ENCODE measurements at places on chromosomes 7 and 10.

DNA sequence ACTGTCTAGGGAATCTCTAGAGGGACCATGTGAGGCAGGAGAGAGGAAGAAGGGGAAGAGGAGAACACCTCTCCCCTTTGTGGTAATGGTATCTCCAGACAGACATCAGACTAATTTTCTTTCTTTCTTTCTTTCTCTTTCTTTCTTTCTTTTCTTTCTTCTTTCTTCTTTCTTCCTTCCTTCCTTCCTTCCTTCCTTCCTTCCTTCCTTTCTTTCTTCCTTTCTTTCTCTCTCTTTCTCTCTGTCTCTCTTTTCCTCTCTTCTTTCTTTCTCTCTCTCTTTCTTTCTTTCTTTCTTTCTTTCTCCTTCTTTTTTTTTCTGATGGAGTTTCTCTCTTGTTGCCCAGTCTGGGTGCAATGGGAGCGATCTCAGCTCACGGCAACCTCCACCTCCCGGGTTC, 73.2 kb upstream of the PAX2 start:
- no peak for DNase-seq

- no peak for DNase-seq
Observed at GRCh38 chr10:130483691-130484467, 347.7 kb downstream of the GLRX3 start.

DNA sequence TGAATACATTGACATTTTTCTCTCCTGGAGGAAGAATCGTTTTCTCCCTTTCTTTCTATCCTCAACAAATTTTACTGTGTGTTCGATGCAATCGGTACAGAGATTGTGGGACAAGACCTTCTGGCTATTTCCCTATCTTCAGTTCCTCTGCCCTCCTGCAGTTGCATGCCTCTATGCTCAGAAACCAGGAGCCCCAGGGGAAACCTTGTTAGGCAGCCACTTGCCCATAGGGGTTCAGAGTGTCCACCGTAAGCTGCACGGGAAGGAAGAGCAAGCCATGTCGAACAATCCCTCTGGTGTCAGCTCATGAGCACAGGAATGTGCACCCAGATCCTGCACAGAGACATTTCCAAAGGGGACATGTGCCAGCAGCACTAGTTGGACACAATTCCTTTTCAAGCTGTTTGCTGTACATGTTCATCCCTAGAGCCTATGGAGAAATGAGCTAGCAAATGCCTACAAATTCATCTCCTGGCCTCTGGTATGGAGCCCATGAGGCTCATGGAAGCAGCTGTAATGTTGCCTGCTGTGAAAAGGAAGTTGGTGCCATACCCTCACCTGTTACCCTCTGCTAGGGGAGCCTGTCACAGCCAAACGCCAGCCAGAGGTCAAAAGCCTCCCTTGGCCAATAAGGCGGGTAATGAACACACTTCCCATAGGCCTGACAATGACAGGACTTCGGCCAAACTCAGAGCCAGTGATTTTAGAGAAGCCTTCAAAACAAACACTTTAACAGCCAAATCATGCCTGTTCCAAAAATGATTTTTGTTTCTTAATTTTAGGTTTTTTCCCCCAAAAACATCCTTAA, 35.9 kb upstream of the ASAH2 start:
- DNase-seq, result no peak

DNA sequence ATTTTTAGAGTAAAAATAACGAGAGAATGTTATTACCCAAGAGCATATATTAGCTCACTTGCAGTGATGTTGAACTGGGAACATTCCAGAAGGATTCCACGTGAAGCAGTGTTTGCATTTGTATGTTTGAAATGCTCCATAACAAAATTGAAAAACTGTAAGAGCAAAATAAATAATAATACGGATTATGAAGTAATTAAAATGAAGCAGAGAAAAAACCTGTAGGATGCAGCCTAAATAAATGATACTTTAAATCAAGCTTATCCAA, 203.3 kb downstream of the BAMBI start:
- DNase-seq, result no peak

DNA sequence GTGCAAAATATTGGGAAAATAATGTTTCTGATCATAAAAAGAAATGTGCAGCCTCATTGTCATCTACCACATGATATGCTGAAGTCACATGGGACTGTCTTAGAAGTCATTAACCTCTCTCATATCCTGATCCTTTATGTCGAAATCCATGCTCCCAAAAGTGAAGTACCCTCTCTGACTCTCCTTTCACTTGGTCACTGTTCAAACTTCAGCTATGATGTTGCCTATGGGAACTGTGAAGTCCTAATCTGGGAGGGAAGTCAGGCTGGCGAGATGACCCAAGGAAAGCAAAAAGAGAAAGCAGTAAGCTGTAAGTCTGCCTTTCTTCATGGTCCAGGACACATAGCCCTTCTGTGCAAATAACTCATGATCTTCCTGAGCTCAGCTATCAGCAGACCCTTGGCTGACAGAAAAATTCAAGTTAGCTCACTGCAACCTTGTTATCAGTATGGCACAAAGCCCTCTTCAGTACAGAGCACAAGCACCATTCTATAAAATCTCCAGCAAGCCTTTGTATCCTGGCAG, 29.5 kb downstream of the WASL start:
- no peak for DNase-seq

DNA sequence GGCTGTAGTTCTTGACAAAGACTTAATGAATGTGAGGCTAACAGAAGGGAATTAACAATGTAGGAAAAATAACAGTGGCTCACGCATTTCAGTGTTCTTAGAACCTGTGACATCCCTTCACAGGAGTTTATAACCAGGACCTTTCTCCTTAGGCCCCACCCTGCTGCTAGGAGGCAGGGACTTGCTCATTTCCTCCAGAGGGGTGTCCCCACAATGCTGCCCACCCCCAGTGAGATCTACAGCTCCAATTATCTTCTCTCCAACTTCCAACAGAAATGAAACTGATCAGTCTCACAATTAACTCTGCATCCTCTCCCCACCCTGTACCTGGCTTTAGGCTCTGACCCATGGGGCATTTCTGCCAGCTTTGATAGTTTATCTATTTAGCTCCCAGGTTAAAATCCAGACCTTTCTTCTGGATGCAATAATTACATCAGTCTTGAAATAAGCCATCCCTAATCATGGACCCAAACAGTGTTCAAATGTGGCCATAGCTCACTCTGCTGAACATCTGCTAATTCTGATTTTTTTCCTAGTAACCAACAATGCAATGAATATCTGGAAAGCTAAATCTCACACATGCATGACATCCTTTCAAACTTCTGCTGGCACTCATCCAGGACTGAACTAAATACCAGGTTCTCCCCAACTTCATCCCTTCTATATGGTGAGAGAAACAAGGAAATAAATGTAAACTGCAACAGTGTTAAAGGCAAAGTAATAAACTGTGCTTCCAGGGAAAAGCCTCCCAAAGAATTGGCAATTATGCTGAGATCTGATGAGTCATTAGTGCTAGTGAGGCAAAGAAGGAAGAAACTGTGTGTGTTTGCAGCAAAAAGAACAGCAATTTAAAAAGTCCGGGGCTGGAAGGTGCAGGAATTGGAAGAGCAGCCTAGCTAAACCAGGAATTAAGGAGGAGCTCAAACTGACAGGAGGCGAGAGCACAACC, 64.6 kb downstream of the HERPUD2 start:
- no peak for DNase-seq

DNA sequence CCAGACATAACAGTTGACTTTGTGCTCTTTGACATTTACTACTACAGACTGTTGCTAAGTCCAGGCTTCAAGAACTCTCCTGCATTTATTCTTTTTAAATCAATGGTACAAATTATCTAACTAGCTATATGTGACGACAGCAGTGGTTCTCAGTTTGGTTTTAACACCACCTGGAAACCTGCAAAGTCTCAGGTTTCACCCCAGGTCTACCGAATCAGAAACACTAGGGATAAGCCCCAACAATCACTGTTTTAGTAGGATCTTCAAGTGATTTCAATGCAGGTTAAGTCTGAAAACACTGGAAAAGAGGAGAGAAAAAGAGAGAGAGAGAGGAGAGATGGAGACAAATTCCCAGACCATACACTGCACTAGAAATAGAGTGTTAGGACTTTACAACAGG, 519.0 kb downstream of the PCDH15 start:
- no peak for DNase-seq

- DNase-seq, result no peak
Observed at GRCh38 chr10:62514079-62514693, 140.0 kb downstream of the ZNF365 start.

All from activated T-helper 1 cell treated with anti-CD3 and anti-CD28 coated beads, Interleukin-12 subunit alpha, Interleukin-12 subunit beta, Interleukin-2, Interleukin-4 antibody, amounts not matched to agents 30 ng/mL and 10 ng/mL and 1 ng/mL, durations not matched to agents 14 hours and 24 hours and 36 hours (primary cell).